NCI-H2227 treated with DMSO at 0.1 percent for 48 hours (cell line): ENCODE measurements at places on chromosomes 11 and 22.

GRCh38 chr11:108144615-108145014 is 23.2 kb downstream of the ACAT1 start:
- DNase-seq: no peak

DNA sequence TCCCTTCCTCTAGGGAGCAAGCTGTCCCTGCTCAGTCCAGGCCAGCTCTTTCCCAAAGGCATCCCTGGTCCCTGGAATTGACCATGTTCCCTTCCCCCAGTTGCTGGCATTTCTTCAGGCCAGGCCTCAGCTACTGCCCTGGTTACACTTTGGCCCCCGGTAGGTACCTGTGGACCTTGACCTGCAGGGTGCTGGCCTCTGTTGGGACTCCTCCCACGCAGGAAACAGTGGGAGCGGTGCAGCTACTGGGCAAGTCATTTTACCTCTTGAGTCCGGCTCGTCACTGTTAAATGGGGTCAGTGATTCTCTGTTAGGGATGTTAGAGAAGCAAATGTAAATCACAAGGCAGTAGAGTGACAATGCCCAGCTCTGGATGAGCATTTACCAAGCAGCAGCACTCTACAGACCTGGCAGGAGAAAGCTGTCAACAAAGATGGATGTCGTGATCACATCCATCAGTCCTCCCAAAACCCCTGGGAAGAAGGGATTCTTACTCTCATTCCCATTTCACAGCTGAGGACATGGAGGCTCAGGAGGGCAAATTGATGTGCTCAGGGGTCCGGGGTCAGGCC is 16.9 kb downstream of the MYO7A start:
- no peak for DNase-seq

DNA sequence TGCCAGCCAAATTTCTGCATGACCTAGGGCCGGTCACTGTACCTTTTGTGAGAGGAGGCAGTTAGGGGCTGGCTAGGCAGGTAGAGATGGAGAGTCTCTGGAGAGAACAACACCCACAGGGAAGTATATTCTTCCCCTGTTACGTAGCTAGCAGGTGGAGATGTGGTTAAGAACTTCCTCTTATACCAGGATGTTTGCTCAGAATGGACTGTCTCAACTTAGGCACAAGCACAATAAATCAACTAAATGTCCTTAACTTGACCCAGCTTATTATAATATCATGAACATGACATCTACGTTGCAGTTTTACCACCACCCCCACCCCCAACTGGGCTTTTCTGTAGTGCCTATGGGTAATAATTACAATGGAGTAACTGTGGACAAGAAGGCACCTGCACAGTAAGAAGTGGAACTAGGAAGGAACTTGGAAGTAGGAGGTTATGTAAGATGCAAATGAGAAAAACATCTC is 60.7 kb upstream of the MPEG1 start:
- no peak for DNase-seq

DNA sequence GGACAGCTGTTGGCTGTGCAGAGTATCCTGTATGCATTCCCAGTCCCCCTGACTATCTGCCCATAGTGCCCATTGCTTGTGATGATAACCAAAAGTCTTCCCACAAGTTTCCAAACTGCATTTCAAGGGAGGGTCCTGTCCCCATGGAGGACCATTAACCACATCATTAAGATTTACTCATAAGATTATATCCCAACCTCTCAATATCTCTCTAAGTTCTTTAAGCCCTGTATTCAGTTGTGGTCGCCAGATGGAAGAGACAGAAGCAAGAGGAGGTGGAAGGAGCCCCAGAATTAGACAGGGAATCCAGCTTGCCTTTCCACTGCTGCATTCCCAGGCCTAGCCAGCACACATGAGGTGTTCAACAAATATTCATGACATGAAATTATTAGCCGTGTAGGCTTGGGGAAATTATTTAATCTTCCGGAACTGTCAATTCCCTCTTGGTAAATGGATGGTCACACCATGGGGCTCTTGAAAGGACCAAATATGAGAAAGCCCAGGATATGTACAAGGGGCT is 42.6 kb upstream of the TIMP3 start:
- DNase-seq: no peak

DNA sequence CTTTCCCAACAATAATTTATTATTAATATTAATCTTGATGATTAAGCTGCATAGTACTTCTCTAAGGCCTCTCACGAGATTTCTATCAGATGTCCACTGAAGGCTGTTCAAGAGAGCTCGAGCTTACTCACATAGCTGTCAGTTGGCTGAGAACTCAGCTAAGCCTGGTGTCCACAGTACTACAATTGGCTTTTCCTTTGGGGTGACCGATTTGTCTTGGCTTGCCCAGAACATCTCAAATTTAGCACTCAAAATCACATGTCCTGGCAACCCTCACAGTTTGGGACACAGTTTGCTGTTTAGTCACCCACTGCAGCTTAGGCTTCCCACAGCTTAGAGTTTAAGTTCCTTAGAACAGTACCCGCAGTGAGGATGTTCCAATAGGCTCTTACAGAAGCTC is 96.5 kb downstream of the LUZP2 start:
- DNase-seq: no peak

GRCh38 chr22:39809772-39810557 is 83.6 kb downstream of the ENTHD1 start:
- DNase-seq: no peak

GRCh38 chr11:2201542-2201941 is 29.9 kb upstream of the TH start:
- no peak for DNase-seq
